ENCODE measurements at places on chromosomes 7 and 10.

DNA sequence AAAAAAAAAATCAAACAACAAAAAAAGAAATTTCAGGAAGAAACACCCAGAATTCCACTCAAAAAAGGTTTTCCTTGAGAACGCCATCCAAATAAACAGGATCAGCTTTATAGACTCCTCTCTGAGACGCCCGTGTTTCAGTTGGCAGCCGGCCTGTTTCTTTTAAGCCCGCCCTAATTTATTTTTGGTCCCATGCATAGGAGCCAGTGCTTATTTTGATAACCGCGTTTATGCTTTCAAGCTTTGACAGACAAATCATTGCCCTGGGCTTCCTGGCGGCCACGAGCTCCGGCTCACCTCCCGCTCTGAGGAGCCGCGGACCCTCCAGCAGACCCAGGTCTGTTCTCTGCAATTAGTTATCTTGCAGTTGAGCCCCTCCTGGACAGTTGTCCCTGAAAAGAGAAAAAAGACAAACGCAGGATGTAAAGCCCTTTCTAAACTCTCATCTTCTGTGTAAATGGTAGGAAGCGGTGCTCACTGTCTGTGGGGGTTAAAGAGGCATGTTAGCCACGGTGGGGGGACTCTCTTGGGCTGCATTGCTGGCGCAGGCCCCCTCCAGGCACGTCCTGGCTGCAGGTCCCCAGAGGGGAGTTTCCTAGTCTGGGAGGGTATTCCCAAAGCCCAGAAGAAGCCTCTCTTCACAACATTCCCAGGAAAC, 22.2 kb upstream of the UNCX start:
- no peak for DNase-seq

- DNase-seq: no peak
These were observed 21.9 kb upstream of the TBRG4 start for GRCh38 chr7:45133352-45133751.

DNA sequence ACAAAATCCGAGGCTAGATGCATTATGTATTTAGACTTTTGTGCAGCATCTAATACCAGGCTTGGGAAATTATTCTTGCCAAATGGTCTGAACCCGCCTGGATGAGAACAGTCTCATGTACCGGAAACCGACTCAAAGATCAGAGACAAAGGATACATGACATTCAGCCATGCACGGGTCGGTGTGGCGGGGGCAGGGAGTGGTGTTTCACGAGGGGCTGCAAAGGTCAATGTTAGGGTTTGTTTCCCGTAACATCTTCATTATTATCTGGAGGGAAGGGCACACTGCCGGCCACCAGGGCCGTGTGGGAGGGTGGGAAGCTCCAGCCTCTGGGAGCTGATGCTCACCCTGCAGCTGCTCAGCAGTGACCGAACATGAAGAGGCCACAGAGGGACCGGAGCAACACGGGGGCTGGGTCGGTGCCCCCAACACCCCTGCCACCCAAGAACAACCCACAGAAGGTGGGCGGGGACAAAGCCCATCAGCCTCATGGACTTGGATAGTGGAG, 23.1 kb downstream of the CNPY1 start:
- DNase-seq: no peak

DNA sequence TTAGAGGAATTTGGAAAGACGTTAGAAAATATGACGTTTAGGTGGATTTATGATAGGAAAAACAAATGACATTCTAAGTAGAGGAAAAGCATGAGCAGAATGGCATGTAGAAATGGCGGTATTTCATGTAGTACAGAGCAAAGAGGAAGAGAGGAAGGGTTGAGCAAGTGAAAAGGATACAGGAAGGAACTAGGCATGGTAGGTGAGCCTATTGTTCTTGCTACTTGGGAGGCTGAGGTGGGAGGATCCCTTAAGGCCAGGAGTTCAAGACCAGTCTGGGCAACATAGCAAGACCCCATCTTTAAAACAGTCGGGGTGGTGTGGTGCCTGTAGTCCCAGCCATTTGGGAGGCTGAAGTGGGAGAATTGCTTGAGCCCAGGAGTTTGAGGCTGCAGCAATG, 1.2 kb downstream of the GTPBP10 start:
- no peak for DNase-seq

DNA sequence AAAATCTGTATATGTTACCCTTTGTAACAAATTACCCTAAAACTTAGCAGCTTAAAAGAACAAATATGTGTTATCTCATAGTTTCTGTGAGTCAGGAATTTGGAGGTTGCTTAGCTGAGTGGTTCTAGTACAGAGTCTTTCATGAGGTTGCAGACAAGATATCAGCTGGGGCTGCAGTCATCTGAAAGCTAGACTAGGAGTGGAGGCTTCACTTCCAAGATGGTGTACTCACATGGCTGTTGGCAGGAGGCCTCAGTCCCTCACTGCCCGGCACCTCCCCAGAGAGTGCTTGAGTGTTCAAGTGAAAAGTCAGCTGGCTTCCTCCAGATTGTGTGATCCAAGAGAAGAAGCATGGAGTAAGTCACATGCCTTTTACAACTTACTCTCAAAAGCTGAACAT, 16.9 kb upstream of the GGCT start:
- DNase-seq: no peak

GRCh38 chr10:52517012-52517411, 202.9 kb downstream of the DKK1 start:
- DNase-seq: no peak

DNA sequence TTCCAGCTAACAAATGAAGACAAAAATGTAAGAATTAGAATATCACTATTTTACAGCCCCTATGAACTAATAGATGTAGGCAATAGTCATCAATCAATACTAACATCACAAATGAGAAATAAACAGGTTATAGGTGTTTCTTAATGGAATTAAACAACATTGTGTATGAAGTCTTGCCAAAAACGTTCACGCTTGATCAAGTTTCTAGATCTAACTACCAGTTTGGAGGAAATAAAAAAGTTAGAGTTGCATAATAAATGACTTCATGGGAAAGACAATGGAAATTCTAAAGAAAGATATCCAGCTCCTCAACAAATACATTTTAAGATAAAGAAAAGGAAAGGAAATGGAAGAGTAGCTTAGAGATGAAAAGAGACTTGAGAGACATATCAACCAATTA, 19.7 kb downstream of the TAC1 start:
- no peak for DNase-seq

DNA sequence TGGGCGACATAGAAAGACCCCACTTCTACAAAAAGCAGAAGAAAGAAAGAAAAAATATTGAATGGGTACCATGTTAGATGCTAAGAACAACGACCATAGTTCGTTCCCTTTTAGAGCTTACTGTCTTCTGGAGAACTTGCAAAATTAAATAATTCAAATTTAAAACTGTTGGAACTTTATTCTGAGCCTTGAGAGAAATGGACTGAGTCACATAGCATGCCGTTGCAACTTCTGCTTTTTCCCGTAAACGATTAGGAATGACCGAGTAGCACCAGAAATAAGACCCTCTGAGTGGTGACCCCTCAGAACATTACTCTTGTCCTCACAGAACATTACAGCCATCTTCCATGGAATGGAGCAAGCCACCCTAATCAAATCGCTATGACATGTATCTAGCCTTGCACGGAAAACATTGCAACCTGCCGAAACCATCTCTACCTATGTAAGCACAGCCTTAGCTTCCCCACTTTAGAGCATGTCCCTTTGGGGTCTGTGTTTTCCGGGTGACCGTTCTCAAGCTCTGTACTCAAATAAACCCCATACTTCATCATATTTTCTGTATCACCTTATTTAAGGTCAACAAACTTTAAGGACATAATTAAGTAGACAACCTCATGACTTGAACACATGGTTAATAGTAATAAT, 179.1 kb downstream of the PRKCQ start:
- no peak for DNase-seq

DNA sequence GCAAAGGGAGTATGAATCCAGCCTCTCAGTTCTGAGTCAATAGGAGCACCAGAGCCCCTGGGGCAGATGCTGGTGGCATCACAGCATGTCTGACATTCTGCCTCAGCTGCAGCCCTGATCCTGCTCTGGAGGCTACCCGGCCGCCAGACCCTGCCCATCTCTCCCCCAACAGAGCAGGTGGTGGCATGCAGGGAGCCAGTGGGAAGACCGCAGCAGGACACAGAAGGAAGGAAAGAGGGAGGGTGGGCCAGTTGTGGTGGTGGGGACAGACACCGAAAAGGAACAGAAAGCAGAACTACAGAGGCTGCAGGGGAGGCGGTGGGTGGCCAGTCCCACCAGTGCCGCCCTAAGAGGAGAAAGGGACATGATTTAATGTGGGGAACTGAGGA, 35.3 kb downstream of the BLNK start:
- DNase-seq: no peak

DNA sequence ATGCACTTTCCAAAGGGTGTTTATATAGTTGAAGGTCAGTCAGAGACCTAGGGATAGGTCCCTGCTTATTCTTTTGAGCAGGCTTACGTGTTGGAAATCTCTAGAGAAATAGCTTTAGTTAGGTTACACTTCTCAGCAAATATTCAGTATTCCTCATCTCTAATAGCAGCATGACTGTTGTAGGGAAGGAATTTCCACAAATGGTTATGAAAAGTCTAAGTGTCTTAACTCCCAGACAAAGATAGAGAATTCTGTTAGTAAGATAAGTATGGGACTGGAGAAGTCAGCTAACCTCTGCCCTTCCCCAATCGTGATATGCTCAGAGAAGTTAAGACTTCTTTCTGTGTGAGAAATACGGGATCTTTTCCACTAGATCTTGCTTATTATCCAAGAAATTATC, 16.5 kb downstream of the SGPL1 start:
- DNase-seq: no peak

DNA sequence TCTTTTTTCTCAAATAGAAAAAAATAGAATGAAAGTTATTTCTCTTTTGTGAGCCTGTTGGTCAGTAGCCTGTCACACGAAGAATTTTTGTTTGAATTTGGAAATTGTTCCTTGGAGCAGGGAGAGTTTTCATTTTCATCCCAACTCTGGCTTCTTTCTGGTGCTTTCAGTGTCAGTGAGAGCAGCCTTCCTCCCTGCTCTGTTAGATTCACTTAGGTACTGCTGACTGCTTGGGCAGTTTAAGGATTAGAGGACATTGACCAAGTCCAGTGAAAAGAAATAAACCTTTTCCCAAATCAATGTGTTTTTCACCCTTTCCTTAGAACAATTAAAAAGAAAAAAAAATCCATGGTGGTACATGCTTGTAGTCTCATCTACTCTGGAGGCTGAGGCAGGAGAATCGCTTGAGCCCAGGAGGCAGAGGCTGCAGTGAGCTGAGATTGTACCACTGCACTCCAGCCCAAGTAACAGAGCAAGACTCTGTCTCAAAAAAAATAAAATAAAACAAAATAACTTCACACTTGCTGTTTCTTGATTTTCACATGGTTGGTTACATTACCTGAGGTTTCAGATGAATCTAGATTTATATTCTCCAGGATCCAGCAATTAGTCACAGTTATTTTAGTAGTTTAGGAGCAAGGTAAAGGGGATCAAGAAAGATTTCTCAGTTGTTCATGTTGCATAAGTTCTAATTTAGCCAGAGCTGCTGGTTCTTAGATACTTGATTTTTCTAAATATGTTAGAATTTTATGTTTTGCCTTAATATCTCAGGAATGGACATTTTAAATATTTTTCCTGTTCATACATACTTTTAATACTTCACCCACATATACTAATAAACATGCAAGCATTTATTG, 63.1 kb downstream of the ZNRF2 start:
- DNase-seq: no peak

- no peak for DNase-seq
These were observed 394.2 kb downstream of the LRMDA start for GRCh38 chr10:75825661-75826060.

DNA sequence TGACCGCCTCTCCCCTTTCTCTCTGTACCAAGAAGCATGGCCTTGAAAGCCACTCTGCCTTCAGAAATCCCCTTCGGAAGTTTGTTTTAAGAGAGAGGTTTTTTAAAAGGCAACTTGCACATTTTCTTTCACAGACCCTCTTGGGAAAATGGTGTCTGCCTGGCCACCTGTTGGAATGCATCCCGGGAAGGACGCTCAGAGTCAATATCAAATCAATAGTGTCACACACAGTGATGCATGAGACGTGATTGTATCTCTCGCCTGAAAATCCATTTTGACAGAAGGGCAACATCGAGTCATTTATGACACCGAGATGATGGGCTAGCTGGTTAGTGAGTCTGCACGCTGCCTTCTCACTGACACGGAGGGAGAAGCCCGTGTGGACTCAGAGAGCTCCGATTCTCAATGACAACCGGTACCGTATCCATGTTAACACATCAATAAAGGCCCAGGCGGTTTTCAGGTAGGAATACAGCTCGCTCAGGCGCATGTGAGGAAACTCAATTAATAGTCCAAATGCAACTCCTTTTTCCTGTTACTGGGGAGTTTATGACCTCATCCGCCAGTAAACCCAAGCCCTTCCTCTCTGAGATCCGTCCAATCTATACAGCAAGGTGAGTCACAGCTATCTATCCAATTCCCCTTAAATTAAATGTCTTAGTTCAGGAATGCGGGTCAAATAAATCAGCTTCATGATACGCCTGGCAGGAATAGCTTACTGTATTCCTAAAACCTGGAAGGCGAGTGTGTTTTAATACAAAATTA, 621.5 kb upstream of the MKI67 start:
- no peak for DNase-seq

GRCh38 chr7:2325162-2325561, 10.9 kb upstream of the SNX8 start:
- DNase-seq: no peak

DNA sequence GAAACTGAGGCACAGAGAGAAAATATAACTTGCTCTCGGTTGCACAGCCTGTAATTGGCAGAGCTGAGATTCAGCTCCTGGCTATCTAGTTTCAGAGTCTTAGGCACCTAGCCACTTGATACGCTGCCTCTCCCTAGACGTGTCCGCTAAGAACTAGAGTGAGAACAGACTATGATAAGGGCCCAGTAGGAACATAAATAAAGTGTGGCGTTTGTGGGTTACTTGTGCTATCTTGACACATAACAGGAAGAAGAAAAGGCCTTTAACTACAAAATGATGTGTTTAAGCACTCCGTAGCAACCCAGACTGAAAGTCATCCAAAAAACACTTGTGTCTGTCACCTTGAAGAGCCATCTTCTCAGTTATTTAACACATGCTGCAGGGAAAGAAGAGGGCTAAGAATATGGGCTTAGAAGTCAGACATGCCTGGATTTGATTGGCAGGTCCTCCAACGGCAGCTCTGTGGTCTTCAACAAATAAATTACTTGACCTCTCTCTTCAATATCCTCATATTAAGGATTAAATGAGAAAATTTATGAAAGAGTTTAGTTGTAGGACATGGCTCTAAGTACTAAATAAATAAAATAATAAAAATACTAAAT, 96.2 kb downstream of the SGMS1 start:
- DNase-seq: no peak

GRCh38 chr10:119446441-119447277, 95.9 kb downstream of the RGS10 start:
- no peak for DNase-seq

Data from hypothalamus (tissue), 51 donors.